Gastrocnemius medialis (tissue), 4 donors: ENCODE measurements at places on chromosomes 1 and 21. TPM values are rescaled to one million over a fixed set of nuclear protein-coding genes. Genes with fewer than 3 reads are reported as not detected.

Gene LCE3E
- total RNA-seq, result not detected

Gene PGBD5
- total RNA-seq, result 1.0 TPM

Gene CDK11A
- 9.0 TPM for total RNA-seq

Gene FCRL3
- not detected for total RNA-seq

Gene RBP7
- 14.2 TPM for total RNA-seq

Gene SV2A
- total RNA-seq, result 0.33 TPM

- DNase-seq, result no peak
Observed at GRCh38 chr1:22508329-22508728, 55.0 kb upstream of the EPHA8 start.

DNA sequence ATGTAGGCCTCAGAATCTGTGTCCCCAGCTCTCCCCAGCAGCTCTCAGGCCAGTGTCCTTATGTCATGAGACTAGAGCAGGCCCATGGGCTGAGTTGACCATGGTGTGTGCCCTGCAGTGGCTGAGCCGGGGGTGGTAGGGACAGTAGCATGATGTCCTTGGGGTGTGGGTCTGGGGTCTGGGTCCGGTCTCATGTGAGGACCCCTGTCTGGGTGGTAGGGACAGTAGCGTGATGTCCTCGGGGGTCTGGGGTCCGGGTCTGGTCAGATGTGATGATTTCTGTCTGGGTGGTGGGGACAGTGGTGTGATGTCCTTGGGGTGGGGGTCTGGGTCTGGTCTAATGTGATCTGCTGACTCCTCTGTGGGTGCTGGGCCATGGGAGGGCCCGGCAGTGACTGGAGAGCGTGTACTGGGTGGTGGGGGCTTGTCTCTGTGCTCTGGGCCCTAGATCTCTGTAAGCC lies 64.5 kb downstream of the OBSCN start:
- no peak for DNase-seq

DNA sequence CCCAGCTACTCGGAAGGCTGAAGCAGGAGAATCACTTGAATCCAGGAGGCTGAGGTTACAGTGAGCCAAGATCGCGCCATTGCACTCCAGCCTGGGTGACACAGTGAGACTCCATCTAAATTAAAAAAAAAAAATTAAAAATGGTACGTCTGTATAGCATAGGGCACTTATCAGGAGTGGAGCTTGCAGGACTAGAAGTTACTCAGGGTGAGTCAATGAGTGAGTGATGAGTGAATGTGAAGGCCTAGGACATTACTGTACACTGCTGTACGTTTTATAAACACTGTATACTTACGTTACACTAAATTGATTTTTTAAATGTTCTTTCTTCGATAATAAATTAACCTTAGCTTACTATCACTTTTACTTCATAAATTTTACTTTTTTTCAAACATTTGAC lies 183.6 kb downstream of the NR5A2 start:
- DNase-seq, result no peak

GRCh38 chr1:118204648-118205047 lies 19.6 kb upstream of the SPAG17 start:
- no peak for DNase-seq

- DNase-seq, result peak; percentile 21
Observed at GRCh38 chr1:31704271-31705079, 658 bp upstream of the COL16A1 start.

DNA sequence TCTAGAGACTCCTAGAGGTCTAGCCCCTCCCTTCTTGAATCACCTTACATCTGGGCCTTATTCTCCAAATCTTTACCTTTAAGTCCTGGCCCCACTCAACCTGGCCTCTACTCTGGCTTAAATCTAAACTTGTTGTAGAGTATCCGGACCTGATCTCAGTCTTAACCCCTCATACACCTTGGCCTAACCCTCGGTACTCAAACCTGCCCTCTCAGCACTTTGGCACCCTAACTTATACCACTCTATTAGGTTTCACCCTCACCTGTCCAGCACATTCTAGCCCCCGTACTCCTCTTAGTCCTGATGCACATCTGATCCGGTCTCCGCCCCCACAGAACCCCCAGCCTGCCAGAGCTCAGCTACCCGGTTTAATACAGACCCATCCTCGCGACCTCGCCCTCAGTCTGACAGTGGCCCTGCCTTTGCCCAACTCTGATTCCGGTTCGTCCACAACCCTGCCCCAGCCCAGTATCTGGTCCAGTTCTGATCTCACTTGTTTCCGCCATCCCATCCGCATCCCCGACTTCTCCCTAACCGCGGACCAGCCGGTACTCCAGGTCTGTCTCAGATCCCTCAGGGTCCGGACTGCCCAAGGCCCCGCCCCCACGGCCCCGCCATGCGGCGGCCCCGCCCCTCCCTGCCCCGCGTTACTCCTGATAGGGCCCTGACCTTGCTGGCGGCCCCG lies 1.5 kb downstream of the TRIM62 start:
- DNase-seq, result peak; percentile 91

DNA sequence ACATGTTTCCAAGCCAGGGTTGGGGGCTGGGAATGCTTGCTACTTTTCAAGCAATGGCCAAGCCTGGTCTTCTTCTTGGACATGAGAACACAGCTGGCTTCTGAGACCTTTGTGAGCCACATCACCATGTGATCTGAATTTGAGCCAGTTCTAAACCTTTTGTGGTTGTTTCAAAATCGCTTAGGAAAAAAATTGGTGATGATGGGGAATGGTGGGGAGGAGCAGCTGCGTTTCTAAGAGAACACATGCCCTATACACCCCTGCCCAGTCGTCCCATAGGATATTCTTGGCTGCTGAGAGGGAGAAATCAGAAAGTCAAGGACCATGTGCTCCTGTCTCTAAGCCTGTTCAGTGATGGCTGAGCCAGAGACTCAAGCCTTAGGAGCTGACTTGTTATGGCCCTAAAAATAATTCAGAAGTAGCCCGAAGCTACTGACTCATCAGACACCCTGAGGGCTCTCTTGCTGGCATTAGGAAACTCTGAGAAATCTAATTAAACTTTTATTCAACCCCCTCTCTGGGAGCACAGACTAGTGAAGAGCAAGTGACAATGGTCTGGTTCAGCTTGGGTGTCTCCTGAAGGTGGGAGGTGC lies 30.5 kb downstream of the CCDC185 start:
- DNase-seq, result no peak

DNA sequence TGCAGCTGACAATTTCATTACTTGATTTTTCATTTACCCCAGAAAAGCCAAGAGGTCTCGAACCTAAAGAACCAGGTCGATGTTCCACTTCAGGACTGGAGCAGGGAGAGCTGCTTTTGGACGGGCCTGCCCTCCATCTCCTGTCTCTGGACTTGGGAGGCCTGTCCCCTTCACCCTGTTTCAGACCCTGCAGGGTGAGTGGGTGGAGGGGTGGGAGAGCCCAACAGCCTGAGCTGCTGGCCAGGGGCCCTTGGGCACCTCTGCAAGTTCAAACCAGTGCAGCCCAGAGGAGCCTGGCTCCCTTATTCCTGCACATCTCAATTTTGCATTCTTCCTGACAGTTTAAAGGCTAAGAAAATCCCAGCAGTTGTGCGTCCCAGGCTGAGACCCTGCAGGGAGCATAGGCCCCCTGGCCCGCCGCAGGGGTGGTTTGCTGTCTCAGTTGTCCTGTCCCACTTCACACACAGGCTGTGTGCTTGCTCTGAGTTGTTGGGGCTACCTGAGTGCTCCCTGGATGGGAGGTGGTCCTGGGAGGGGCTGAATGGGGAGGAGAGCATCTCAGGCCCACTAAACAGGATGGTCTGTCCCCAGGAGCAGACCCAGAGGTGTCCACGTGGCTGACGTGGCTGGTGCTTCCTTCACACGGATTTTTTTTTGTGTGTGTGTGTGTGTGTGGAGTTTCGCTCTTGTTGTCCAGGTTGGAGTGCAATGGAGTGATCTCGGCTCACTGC lies 443.7 kb downstream of the PTPRU start:
- no peak for DNase-seq
